WERI-Rb-1 (cell line): ENCODE measurements at places on chromosomes 5 and 9.

DNA sequence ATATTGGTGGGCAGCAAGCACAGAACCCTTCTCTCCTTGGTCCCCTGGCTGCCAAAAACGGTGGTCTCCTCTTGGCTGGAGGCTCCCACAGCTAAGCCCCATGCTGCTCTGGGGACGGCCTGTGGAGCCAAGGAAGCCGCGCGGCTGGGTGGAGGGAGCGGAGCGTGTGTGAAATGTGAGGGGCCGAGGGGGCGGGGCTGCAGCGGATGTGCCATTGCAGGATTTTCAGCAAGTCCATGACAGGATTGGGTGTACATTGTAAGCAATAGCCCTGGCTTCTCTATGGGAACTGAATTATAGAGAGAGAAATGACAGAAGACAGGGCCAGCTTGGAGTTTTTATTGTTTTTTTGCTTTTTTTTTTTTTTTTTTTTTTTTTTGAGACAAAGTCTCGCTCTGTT lies 336.5 kb downstream of the DIRAS2 start:
- DNase-seq: no peak

- DNase-seq: no peak
Observed at GRCh38 chr5:65774346-65774745, 52.3 kb downstream of the NLN start.

- DNase-seq: no peak
Observed at GRCh38 chr9:127049581-127049980, 72.9 kb downstream of the ANGPTL2 start.

DNA sequence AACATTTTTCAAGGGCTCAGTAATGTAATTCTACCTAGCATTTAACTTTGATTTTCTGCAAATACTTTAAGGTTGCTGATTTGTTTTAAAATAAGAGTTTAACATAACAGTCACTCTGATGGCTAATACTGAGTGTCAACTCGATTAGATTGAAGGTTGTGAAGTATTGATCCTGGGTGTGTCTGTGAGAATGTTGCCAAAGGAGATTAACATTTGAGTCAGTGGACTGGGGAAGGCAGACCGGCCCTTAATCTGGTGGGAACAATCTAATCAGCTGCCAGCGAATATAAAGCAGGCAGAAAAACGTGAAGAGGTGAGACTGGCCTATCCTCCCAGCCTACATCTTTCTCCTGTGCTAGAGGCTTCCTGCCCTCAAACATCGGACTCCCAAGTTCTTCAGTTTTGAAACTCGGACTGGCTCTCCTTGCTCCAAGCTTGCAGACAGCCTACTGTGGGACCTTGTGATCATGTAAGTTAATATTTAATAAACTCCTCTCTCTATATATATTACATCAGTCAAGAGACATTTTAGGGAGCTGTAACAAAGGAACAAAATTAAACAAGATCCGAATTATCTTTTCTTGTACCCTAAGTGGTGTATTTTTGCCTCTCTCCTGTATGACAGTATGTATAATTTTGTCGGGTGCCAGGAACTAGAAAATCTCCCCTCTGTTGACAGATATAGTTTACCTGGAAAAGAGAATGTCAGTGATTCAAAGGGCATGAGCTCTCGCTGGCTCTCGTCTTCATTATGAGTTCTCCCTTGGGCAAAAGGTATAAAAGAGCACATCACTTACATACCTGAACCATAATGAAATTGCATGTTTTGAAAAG lies 576.1 kb downstream of the LRRC70 start:
- peak; percentile 52 for DNase-seq

- no peak for DNase-seq
Observed at GRCh38 chr5:79707535-79707934, 17.9 kb downstream of the CMYA5 start.

DNA sequence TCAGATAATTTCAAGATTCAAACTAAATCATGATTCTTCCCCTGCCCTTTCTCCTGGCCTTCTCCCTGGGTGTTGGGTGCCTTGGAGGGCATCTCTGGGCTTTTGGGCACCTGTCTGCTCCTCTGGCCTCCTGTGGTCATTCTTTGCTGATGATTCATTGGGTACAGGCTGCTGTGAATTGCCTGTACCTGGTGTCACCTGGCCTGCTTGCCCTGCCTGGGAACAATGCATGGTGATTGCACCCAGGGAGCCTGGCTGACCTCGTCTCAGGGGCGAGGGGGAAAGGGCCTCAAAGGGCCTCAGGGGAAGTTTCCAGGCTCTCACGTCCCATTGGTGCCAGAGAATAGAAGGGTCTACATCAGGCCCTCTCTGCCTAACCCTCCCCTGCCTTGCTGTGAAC lies 20.1 kb upstream of the CKMT2 start:
- DNase-seq: no peak

- DNase-seq: peak; percentile 92
Observed at GRCh38 chr9:105401651-105402050, 46.2 kb upstream of the FSD1L start.

DNA sequence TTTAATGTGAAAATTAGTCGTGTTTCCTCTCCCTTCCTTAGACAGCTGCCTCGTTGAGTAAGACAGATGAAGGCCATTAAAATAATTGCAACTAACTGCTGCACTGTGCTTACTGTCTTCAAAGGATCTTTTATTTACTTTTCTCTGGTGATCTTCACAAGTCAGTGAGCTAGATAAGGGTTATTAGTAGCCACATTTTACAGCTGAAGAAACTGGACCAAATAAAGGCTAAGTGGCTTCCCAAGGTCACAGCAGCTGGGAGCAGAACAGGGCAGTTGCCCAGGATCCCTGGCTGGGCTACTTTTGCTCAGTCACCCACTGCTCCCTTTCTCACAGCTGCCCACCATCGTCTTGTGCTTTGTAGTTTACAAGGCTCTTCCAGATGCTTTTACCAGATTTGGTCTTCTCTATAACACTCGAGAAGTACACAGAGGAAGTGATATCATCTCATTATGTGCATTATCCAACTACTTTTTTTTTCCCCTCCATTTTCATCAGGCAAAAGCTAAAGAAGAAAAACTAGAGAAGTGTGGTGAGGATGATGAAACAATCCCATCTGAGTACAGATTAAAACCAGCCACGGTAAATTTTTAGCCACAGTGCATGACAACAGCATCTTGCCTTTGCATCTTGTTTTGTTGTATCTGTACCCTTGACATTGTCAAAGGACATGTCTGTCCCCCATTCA lies 61.8 kb downstream of the ERAP1 start:
- peak; percentile 48 for DNase-seq

- DNase-seq: no peak
Observed at GRCh38 chr5:125331987-125332598, 585.7 kb upstream of the ZNF608 start.

DNA sequence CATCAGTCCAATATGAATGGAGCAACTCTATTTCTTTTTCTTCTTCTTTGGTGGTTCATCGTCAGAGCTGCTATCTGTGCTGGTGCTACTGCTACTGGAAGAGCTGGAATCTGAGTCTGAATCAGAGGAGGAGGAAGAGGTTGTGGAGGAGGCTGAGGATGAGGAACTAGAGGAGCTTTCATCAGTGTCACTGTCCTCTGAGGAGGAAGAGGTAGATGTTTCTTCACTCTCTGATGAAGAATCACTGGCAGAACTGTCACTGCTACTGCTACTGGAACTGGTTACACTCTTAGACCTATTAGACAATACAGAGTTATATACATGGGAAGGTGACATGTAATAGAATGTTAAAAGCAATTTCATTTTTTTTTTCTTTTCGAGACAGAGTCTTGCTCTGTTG lies 27.8 kb downstream of the ZCCHC10 start:
- DNase-seq: no peak

- no peak for DNase-seq
Observed at GRCh38 chr5:67181648-67182221, 14.9 kb downstream of the CD180 start.

DNA sequence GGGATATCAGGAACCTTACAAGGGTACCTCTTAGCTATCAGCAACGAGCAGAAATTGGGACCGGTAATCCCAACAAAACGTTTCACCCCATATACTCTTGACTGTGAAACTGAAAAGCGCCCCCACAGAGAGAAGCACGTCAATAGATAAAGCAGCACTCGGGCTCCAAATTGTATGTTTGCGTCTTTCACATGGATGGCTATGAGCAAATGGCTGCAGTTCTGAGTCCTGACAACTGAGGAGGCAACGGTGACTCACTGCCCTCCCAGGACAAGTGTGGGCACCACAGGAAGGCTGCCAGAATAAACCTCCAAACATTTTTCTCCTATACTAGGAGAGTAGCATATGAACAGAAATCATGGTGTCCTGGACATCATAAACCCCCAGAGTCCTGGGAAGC lies 36.6 kb downstream of the SEMA4D start:
- DNase-seq: no peak

GRCh38 chr9:88186495-88187110 lies 48.3 kb upstream of the SPATA31C2 start:
- DNase-seq: no peak

- no peak for DNase-seq
Observed at GRCh38 chr9:37295178-37295577, 127.3 kb upstream of the GRHPR start.

DNA sequence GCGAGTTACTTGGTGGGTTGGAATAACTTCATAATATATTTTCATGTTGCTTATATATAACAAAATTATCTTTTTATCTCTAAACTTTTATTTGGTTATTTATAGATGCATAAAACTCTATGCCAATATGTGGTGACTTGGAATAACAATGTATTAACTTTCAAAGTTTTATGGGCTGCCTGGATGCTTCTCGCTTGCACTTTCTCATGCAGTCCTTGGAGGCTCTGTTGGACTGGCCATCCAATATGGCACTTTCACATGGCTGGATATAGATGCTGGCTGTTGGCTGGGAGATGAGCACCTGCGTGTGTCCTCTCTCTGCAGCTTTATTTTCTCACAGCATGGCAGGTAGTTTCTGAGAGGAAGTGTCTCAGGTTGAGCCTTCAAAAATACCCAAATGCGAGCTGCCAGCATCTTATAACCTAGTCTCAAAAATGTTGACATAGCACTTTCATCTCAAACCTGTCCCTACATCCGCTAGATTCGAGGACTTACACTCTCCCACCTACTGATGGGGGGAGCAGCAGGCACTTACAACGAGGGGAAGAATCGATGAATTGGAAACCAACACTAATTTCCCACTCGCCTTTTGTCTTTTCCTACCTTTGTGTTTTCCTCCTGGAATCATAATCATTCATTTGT lies 48.3 kb upstream of the SMARCA2 start:
- no peak for DNase-seq

DNA sequence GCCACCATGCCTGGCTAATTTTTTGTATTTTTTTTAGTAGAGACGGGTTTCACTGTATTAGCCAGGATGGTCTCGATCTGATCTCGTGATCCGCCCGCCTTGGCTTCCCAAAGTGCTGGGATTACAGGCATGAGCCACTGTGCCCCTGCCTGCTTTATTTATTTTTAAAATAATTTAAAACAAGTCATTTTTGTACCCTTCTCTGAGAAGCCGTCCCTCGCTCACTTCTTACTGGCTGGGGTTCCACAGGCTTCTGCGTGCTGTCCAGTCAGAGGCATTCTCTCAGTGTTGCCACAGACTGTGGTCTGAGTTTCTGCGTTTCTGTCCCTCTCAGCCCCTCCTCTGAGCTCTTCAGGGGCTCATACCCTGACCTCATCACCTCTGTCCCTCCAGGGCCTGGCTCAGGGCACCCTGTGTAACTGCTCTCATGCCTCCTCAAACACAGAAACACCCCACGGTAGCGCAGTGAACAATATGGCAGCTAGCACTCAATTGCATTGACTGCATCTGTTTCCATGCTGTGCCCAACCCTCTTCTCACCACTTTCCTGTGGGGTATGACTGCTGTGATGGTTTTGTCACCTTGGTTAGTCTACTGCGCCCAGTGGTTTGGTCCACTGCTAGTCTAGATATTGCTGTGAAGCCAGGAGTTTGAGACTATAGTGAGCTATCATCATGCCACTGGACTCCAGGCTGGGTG lies 44.3 kb upstream of the SH3PXD2B start:
- no peak for DNase-seq

DNA sequence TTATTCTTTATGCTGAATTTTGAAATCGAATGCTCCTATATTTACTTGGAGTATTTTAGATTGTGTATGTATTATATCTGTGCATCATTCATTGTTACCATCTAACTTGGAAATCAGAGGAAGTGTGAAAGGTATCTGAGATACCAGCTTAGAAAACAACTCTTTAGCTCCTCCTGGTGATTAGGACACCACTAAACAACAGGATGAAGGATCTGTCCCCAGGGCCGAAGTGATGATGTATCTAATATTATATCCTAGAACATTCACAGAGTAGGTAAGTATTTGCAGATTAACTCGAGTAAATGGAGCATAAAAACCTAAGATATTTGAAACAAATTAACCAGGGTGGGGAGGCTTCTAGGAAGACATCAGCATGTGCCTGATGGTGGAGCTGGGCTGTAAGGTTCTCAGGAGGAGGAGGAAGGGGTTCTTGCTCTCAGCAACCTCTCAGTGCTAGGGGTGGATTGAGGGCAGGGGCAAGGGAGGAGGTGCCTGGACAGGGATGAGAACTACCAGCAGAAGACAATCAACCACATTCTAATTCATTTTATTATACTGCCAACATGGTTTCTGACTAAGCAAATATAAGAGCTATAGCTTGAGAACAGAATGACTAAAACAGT lies 2.6 kb upstream of the NFIL3 start:
- DNase-seq: no peak

- peak; percentile 30 for DNase-seq
Observed at GRCh38 chr5:132655821-132656773, 1.9 kb upstream of the IL13 start.

DNA sequence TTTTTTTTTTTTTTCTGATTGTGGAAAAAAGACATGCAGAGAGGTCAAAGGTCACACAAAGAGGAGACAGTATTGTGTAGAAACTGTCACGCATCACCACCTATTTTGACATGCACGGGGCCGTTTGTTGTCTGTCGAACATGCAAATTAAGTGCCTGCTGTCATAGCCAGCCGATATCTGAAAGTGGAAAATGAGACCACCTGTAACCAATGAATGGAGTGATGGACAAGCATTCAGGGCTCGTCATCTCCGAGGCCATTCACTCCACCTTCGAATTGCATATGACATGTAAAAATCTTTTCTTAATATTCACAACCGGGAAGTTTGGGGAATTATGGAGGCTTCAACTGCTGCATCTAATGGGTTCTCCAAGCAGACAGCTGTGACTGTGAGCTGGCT lies 512.2 kb upstream of the ADAMTS16 start:
- DNase-seq: no peak

- no peak for DNase-seq
Observed at GRCh38 chr5:36950586-36951457, 74.3 kb downstream of the NIPBL start.

- no peak for DNase-seq
Observed at GRCh38 chr9:136522314-136523237, 23.3 kb downstream of the NOTCH1 start.

GRCh38 chr5:39302472-39302871 lies 61.8 kb downstream of the C9 start:
- DNase-seq: no peak

GRCh38 chr9:24245988-24246387 lies 299.7 kb downstream of the IZUMO3 start:
- peak; percentile 8 for DNase-seq

DNA sequence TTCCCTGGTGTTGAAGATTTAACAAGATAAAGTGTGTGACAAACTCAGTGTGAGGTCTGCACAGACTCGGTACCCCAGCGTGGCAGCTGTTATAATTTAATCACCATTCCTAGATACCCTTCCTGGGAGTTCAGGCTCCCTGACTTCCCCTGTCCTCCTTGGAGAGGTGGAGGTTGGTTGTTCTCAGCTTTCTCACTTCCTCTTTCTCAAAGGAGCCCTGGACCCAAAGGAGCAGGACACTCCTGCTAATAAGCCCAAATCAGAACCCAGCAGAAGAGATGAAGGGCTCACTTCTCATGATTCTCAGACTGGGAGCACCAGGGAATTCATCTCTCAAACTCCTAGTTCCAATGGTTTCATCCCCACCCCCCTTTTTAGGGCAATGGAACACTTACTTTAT lies 58.2 kb downstream of the GTF3C4 start:
- DNase-seq: no peak
